ENCODE measurements at places on chromosomes 11 and 22.

GRCh38 chr11:118305726-118306125 is 1.2 kb downstream of the CD3E start:
- DNase-seq: no peak

DNA sequence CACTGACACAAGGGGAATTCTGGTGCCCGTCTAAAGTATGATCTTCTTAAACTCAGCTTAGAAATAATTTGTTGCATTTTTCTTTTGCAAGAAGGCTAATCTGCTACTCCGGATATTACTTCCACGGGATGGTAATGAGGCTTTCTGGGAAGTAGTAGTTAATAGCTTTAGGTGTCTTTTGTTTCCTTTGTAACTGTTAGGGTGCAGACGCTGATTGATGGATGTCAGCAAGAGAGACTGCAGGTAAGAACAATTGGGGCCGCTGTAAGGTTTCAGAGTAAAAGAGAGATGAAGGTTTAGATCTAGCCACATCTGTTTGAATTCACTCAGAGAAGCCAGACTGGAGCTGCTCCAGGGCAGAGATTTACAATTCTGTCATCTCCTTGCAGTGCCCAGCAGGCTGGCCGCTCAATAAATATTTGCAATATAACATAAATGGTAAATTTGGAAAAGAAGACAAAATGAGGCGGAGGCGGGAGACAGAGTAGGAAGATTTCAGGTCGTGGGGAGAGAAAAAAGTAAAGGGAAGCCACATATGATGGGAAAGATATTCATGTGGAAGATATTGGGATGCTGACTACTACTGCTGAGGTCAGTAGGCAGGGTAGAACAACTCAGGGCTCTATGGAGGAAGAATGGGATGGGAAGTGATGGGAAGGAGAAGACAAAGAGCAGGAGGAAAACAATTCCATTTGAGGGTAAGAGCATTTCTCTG is 320.5 kb downstream of the AASDHPPT start:
- no peak for DNase-seq

- DNase-seq: no peak
Observed at GRCh38 chr11:33187998-33188722, 26.9 kb upstream of the CSTF3 start.

DNA sequence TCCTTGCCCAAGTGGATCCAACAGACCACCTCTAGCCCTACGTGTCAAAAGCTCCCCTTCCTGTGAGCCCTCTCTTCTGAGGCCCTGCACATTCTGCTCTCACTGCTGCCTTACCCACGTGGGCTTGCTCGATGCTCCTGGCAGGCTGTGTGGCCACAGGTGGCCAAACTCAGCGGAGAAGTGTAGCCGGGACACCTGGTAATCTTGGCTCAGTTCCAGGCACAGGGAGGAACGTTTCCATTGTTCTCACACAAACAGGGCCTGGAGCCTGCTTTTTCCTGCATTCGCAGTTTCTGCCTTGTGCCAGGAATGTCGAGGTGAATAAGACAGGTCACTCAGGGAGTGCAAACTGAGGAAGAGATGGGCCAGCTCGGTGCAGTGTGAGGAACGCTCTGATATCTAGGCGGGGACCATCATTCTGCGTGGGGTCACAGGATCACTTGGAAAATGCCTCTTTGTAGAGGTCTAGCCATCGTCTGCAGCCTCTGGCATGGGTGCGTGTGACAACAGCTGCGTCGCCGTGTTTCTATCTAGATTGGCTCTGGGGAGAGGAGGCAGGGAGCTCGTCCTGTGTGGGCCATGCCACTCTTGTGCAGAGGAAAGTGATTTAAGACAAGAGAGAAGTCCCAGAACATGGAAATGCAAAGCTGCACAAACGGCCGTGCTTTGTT is 127.6 kb upstream of the PARVA start:
- DNase-seq: peak; percentile 69

GRCh38 chr11:118145285-118146227 is 7.1 kb downstream of the SCN4B start:
- DNase-seq: peak; percentile 63

GRCh38 chr11:78798663-78799062 is 224.0 kb upstream of the NARS2 start:
- DNase-seq: peak; percentile 79

- peak; percentile 99 for DNase-seq
Observed at GRCh38 chr11:58578635-58579191, at the start of gene ZFP91. ZFP91 (plus strand) TSS chr11:58579063; CDS start chr11:58579282, 219 bp downstream.

DNA sequence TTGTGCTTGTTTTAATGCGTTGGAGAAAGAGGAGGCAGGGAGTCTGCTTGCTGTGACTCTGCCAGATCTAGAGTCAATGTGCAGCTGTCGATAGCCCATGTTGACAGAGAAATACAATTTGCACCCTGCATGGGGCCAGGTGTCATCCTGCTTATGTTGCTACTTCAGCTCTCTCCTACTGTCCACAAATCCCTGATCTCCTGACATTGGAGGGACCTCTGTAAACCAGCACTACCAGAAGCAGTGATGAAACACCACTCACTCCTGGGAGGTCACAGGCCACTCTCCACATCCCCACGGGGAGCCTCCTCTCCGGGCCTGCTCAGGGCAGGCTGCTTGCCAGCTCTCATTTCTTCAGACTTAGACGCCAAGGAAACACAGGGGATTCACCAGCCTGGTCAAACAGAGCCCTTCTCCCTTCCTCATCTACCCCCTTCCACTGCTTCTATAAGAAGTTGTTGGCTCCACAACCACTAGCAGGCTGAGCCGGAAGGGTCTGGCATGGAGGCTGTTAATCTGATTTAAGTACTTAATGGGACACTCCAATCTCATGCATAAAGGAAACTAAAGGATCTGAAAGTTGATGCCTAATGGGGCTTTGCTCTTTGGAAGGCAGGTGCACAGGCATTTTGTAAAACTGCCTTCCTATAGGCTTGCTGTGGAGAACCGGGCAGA is 29.9 kb upstream of the CSNK2A3 start:
- no peak for DNase-seq

- DNase-seq: peak; percentile 99
Observed at GRCh38 chr22:38793721-38794466, at the start of gene DNAL4. DNAL4 (minus strand) TSS chr22:38794143; CDS start chr22:38782731, 11,412 bp downstream.

DNA sequence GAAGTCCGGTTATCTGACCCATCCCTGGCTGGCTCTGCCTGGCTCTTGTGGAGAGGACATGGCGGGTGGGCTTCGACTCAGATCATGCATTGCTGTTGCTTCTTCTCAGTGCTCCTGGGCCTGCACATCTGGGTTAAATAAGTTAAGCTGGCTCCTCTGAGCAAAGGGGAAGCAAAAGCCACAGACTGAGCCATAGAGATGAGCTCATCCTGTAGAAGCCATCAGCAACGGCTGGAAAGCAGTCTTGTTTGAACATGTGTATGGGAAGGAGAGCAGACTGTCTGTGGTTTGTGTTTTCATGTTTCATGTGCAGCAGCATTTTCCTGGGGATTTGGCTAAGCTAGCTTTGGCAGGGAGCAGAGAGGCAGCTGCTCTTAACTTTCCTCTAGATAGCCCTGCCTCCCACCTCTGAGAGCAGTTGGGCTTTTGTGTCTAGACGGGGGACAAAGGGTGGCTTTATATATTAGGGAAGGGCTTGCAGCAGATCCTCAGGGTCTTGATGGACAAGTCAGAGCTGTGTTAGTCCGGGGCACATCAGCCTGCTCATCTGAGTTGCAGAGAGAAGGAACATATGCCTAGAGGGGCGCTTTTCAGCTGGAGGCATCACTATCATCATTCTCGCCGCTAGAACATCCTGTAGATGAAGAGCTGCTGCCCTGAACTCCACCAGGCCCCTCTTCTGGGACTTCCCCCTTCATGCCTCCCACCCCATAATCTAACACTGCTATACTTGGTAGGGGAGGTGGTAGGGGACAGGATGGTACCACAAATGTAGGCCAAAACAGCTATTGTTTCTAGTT is 14.9 kb downstream of the DCPS start:
- peak; percentile 88 for DNase-seq

GRCh38 chr11:61460986-61461385 is 31.1 kb downstream of the SDHAF2 start:
- no peak for DNase-seq

GRCh38 chr11:38553148-38553547 is 1955.1 kb upstream of the RAG2 start:
- peak; percentile 3 for DNase-seq

- peak; percentile 93 for DNase-seq
Observed at GRCh38 chr22:36374603-36375024, 13.2 kb downstream of the MYH9 start.

- peak; percentile 71 for DNase-seq
Observed at GRCh38 chr11:72585762-72586311, 88.4 kb downstream of the PDE2A start.

GRCh38 chr11:2328656-2329354 is 27.0 kb downstream of the TSPAN32 start:
- DNase-seq: no peak

DNA sequence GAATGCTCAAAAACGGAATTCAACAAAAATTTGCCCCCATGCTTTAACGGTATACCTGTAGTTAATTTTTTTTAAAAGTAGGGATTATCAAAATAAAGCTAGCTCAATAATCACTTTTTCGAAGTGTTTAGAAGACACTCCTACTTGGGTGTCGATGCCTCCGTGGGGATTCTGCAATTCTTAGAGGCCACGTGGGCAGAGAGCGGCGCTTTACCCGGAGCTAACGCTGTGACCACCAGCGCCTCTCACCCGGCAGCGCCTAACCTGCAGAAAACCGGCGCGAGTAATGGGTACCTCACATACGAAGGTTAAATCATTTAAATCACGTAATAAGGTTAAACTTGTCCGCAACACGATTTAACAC is 583 bp downstream of the TAF1D start:
- peak; percentile 73 for DNase-seq

DNA sequence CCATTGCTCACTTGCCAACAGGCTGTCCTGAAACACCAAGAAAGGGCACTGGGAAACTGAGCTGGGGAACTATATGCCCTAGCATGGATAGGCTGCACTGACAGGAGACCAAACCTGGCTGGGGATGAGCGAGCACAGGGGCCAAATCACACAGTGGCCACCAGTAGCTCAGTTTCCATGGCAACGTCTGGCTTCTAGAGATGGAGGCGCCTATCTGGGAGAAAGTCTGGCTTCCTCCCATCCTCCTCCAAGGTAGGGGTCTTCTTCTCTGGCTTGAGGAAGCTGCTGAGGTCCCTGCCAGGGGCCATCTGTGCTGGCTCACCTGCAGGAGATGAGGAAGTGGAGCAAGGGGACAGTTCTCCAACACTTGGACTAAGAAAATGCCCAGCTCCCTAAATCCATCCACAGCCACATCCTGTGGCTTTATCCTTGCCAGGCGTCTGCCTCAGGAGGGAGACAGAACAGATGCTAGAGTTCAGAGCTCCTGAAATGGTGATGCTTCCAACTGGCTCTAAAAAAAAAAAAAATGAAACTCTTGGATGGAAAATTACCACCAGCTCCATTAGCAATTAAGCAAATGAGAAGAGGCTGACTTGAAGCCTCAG is 48.3 kb downstream of the SYT13 start:
- no peak for DNase-seq

DNA sequence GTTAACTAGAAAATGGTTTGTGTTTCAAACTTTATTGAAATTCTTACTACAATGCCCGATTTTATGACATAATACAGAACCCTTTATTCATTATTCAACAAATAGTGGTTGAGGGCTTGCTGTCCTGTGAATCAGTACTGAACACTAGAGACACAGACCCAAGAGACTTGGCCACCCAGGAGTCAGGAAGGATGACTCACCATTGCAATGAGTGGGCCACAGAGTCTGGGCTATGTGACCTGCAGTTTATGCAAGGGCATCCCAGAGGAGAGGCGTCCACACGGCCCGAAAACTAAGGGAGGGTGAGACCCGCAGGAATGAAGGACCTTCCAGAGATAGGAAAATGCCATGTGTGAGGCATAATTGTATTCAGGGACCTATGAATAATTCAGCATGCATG is 143.8 kb upstream of the DDI1 start:
- DNase-seq: peak; percentile 52

GRCh38 chr11:17611503-17612220 is 64.6 kb downstream of the OTOG start:
- DNase-seq: no peak

DNA sequence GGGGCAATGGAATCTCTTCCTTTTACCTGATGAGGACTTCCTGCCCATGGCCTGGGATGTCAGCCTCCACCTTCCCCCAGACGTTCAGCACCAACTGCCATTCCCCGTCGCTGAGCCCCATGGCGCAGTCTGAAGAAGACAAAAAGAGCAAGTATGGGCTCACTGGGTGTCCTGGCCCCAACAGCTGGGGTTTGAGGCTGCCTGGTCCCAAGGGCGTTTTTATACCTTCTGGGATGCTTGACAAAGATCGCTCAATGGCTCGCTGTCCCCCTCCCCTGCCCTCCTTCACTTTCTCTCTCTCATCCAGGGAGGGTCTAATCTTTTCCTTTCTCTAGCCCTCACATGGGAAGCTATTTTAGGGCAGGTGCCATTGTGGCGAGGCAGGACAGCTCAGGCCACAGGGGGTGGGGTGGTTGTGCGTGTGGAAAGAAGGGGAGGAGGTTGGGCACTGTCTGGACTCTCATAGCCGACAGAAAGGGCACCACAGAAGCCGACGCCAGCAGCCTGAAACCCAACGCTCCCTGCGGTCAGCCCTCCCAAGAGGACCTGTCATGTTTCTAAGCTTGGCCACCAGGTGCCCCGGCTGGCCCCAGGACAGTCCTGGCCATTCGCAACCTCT is at the start of gene MB:
MB (minus strand) TSS at position 193 of the 619 bp plus-strand sequence; CDS start at position 121, 72 bp downstream.
- no peak for DNase-seq

- no peak for DNase-seq
Observed at GRCh38 chr11:78744949-78745348, 170.3 kb upstream of the NARS2 start.
